COR-L47 (cell line): ENCODE measurements at places on chromosomes 3 and 15.
A peak's percentile ranks its signal among the peaks of the same experiment; 100 is the strongest.

- peak; percentile 75 for DNase-seq
Measured at GRCh38 chr3:144107923-144108322, 136.3 kb downstream of the DIPK2A start.

- DNase-seq = no peak
Measured at GRCh38 chr3:60298141-60298540, 953.1 kb downstream of the FHIT start.

GRCh38 chr3:127159543-127159942 lies 33.4 kb upstream of the PRR23E start:
- DNase-seq = peak; percentile 61

DNA sequence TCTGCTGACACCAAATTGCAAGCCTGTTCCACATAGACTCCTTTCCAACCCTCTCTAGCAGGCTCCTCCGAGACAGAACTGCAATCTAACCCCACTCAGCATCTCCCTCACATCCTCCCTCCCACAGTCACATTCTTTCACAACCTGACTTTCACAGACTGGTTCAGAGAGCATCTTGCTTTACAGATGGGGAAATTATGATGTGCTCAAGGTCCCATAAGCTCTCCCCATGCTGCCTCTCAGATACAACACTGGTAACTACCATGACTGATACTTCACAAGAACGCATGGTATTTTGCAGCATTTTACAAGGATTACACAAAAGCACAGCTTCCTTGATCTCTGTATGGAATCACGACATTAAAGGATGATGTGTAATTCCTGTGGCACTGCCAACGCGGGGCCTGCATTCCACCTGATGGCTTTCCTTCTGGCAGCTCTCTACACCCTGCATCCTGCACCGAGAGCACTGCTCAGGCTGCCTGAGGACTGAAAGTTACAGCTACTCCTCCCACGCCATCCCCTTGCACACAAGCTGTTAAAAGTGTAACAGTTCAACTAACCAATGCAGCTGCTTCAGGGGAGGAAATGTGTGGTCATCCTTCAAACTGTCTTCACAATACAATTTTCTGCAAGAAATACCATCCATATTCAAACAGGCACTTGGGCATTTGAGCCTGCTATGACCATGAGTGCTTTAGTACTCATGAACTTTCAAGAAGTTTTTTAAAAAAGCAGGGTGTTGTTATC lies 27.6 kb downstream of the TBC1D2B start:
- DNase-seq = no peak

- DNase-seq = no peak
Measured at GRCh38 chr15:49843725-49844124, 222.9 kb downstream of the DTWD1 start.

DNA sequence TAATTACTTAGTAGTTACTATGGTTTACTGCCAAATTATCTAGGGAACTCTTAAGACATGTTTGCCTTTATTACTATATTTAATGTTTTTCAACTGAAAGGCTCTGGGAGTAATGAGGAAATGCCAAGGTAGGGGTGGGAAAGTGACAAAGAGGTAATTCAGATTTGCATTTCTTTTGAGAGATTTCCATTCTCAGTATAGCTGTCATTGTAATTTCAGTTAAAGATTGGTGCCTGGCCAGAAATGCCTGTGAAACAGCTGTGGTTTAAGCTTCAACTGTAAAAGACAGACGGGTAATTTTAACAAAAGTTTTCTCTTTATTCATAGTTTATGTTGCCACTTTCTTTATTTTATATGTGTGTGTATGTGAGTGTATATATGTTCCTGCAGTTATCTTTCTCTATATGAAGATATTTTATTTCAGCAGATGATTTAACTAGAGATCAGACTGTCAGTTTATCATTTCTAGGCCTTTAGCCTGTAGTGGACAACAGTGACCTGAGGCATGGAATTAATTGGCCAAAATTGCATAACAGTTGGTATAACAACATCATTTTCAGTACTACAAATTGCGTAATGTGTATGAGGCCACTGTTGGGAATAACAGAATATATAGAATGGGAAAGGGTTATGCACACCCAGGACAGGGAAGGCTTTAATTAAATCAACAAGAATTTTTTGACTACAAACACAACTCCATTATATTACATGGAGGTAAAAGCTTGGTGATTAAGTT lies 119.0 kb downstream of the BBX start:
- DNase-seq = no peak

DNA sequence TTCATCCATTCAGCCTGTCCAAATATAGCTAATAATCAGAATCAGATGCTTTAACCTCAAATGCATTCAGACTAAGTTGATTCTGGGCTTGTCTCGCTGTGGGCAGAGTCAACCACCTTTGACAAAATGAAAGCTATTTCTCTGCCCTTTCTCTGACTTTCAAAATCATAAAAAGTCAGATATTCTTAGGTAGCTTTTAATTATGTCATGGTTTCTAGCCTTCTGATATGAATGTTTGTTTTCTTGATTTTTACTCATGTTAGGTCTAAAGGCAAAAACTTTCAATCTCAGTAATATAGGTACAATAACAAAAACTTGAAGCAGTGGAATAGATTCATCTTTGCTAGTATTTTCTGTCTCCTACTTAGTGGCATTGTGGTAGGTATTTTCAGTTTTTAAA lies 25.3 kb upstream of the C15orf61 start:
- DNase-seq = no peak

DNA sequence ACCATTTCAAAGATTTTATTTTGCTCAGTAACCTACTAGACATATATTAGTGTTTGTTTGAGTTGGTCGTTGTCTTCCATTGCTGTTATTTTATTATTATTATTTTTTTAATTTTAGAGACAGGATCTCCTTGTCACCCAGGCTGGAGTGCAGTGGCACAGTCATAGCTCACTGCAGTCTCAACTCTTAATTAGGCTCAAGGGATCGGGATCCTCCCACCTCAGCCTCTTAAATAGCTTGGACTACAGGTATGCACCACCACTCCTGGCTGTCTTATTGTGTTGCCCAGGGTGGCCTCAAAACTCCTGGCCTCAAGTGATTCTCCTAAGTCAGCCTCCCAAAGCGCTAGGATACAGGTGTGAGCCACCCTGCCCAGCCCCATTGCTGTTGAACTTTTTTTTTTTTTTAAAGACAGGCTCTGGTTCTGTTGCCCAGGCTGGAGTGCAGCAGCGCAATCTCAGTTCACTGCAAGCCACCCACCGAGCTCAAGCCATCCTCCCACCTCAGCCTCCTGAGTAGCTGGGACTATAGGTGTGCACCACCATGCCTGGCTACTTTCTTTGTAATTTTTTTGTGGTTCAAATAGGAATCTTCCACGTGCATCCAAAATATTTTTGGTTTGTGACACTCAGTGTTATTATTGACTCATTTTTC lies 18.2 kb downstream of the SETD5 start:
- no peak for DNase-seq

DNA sequence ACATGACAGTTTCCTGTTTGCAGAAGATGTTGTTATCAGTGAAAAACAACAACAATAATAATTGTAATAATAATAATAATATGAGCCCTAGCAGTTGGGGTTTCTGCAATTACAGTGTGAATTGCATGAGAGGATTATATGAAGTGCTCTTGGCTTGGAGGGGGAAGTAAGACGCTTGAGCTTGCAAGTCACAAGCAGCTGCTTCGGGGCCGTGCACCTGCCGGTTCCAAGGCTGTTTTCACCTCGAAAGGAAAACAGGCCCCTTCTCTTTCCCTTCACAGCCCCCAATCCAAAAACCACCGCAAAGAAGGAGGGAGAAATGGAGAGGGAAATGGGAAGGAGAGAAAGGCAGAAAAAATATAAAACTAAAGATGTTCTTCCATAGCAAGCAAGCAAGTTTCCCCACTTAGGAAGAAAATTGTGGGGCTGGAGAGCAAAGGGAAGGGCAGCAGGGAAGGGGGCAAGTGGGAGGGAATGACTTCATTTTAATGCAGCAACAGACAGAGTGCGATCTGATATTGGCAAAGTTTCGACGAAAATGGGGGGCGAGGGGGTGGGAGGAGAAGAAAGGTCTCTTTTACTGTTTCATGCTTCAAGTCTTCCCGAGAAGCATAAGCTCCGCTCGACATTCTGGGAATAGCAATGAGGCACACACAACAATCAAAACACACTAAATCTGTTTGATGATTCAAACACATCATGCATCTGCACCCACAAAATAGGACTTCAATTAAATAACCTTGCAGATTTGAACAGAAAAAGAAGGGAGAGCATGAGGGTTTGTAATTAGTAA lies 284.2 kb upstream of the ATP11B start:
- no peak for DNase-seq

- DNase-seq = no peak
Measured at GRCh38 chr3:66095295-66096001, 56.7 kb upstream of the MAGI1 start.

- no peak for DNase-seq
Measured at GRCh38 chr15:92074101-92074500, 220.6 kb downstream of the SLCO3A1 start.

DNA sequence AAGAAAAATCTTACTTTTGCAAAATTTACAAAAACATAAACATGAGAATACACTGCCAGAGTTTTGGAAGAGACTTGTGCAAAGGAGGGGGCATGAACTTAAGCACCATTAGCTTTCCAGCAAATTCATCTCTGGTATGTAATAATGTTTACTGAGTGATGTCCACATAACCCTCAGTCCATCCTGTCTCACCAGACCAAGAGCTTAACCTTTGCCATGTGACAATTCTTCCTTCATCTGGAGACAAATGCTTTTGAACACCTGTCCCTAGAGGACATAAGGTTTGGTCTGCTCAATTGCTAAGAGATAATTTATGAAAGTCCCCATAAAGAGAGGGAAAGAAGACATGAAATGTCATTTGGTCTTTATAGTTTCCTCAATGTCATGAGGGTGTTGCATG lies 412.3 kb downstream of the ERC2 start:
- no peak for DNase-seq

DNA sequence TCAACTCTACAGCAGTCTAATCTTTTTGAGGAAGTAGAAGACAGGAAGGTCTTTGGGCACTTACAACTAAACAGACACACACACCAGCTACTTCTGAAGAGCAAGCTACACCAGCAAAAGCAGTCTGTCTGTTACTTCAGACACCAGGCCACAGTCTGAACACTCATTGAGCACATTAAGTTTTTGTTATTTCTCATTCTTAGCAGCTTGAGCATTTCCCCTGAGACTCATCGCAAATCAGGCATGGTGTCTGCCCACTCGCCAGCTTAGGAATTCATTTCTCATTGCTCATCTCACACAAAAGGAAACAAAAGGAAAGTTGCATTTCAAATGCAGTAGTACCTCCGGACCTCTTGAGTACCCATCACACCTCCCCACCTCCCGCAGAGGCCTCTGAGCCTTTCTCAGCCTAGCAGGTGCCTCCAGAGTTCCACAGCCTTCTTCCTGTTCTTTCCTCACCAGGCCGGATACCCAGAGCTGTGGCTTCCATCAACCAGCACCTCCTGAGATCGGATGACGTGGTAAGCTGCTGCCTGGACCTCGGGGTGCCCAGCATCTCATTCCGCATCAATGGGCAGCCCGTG lies 302.0 kb downstream of the RYR3 start:
- no peak for DNase-seq
